ENCODE measurements at places on chromosomes 11 and 22.
A peak's percentile ranks its signal among the peaks of the same experiment; 100 is the strongest.

- DNase-seq, result no peak
Measured at GRCh38 chr22:32354360-32355351, 3.0 kb upstream of the RFPL3 start.

DNA sequence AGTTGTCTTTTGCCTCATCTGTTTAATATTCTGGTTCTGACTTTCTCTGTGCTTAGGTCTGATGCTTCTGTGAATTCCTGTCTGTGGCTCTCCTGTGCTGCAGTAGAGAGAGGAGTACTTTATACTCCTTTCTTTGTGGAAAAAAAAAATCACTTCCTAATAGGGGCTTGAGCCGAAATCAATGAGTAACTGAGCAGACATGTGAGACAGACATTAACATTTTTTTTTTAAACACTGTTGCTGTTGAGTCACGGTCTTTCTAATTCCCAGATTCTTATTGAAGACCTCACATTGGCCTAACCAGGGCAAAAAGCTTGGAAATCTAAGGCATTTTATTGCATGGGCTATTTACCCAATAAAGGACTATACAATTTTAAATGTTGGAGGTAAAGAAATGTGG lies 86.1 kb downstream of the GRM5 start:
- no peak for DNase-seq

DNA sequence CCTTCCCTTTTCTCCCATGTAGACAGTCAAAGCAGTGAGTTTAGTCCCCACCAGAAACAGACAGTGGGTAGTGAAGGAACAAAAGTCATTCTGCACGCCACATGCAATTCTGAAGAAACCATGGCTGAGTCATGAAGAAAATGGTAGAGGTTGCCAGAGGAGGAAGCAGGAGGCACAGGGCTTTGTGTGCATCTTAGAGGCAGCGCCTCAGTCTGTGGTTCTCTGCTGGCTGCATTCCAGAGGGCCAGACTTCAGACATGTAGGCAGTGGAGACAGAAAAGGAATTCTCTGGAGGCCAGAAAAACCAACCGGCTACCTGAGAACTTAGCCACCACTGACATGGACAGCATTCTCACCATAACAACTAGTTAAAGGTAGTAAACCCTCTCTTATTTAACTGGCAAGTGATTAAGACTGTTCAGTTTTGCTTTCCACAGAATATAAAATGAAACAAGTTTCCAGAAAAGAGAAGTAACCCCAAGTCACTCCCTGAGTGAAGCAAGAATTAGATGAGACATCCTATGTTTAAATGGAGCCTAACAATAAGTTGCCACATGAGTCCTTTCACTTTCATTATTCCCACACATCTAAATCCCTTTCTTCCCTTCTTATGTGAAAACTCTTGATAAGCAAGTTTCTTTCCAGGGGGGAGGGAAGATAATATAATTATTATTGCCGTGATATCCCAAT lies 556.1 kb downstream of the SOX6 start:
- DNase-seq, result no peak

- DNase-seq, result no peak
Measured at GRCh38 chr11:1569251-1569780, 2.8 kb downstream of the DUSP8 start.

- DNase-seq, result peak; percentile 77
Measured at GRCh38 chr22:23862103-23862502, 4.4 kb downstream of the SLC2A11 start.

DNA sequence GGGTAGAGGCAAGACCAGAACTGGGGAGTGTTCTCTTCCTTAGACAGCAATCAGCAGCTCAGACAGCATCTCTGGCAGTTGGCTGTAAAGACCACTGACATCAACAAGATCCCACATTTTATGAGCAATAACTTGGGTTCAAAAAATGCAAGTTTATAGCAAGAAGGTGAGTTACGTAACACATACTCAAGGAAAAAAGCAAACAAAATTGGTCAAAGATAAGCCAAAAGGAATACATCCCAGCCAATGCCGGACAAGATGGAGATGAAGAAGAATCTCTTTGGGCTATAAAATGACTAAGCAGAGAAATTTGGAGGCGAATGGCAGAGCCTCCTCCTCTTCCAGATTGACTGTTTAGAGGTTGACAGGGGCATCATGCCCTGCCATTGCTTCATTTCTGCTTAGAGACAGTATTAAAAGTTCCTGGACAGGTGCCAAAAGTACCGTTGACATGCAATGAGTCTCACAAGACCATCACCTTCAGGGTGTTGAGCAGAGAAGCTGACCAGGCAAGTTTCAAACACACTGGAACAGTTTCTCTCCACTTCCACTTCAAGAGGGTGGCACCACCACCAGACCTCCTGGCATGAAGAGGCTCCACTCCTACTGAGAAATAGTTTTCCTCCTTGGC lies 55.9 kb downstream of the ENDOD1 start:
- DNase-seq, result no peak

GRCh38 chr11:105177658-105178057 lies 38.1 kb upstream of the CARD18 start:
- DNase-seq, result no peak

GRCh38 chr11:23772081-23772480 lies 724.8 kb upstream of the LUZP2 start:
- DNase-seq, result no peak

DNA sequence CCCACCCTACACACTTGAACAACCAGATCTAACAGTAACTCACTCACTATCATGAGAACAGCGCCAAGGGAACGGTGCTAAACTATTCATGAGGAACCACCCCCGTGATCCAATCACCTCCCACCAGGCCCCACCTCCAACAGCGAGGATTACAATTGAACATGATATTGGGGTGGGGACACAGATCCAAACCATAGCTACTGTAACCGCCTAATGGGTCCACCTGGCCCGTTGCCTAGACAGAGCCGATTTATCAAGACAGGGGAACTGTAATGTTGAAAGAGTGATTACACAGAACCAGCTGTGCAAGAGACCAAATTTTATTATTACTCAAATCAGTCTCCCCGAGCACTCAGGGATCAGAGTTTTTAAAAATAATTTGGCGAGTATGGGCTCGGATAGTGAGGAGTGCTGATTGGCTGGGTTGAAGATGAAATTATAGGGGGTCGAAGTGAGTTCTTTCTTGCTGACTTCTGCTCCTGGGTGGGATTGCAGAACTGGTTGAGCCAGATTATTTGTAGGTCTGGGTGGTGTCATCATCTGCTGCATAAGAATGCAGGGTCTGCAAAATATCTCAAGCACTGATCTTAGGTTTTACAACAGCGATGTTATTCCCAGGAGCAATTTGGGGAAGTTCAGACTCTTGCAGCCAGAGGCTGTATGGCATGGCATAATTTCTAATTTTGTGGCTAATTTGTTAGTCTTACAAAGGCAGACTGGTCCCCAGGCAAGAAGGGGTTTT lies 17.9 kb upstream of the ZC3H12C start:
- DNase-seq, result no peak

GRCh38 chr11:47056261-47056915 lies 119.8 kb downstream of the CSTPP1 start:
- DNase-seq, result no peak

- no peak for DNase-seq
Measured at GRCh38 chr11:75733431-75734107, 15.9 kb downstream of the MOGAT2 start.

DNA sequence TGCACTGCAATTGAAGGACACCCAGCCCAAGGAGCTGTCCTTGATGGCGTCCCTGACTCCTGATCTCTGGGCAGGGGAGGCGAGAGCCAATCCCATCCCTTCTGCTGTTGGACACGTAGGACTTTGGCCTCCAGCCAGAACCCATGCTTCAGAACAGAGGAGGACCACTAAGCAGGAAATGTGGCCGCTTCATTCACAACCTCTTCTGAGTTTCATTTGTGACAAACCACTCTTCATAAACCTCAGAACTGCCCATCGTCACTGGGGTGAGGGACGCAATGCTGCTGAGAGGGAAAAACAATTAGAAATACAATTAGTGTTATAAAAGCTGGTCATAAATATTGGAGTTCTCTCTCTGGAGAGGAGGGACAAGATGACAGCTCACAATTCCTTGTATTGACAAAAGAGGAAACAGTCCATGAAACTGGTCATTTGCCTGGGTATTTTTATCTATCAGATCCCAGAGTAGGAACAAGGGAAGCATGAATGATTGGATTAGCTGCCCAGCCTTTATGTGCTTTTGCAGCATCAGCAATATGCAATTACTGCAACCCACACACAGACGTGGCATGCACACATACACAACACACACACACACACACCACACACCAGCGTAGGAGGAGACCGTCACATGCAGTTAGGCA lies 216.5 kb upstream of the CADM1 start:
- DNase-seq, result no peak

DNA sequence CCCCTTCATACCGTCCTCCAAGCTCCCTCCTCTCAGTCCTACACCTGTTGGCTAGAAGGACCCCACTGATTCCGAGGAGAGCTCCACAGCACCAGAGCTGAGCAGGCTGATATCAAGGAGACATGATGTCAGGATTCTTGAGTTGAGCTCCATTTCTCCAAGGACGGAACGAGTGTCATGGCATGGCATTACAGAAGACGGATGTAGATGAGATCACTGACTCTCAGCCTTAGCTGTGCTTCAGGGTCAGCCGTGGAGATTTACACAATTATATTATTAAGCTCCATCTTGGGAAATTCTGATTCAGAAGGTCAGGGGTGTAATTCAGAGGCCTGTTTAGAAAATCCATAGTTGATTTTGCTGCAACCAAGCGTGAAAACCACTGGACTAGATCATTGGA lies 428.9 kb upstream of the B3GAT1 start:
- no peak for DNase-seq

DNA sequence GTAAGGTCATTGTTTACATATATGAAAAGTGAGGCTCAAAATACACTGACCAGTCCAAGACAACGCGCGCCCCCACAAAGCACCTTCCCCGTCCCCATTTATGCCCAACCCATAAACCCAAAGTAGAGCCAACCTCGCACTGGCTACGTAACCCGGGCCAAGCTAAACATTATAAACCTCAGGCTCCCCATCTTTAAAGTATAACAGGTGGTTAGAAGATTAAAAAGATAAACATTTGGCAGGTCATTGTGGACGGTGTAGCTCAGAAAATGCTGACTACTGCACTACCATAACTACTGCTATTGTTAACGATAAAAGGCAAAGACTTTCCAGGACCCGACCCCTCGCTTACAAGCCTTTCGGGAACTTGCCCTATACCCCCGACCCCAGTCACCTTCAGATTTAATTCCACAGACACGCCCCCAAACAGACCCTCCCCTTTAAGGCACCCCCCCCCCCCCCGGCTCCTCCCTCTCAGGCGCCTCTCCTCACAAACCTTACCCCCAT lies 470 bp downstream of the NUMA1 start:
- DNase-seq, result peak; percentile 52

GRCh38 chr11:35106595-35106994 lies 32.4 kb upstream of the CD44 start:
- DNase-seq, result no peak

GRCh38 chr11:32148895-32149294 lies 58.0 kb downstream of the RCN1 start:
- no peak for DNase-seq

- no peak for DNase-seq
Measured at GRCh38 chr11:132980670-132981069, 551.6 kb downstream of the OPCML start.

GRCh38 chr11:78417175-78417887 lies at the start of gene GAB2:
Gene GAB2, minus strand, starts transcription at chr11:78417820. Its CDS starts 100 bp downstream, at chr11:78417720.
- DNase-seq, result no peak

- DNase-seq, result peak; percentile 96
Measured at GRCh38 chr11:69044111-69045013, 4.4 kb upstream of the TPCN2 start.

DNA sequence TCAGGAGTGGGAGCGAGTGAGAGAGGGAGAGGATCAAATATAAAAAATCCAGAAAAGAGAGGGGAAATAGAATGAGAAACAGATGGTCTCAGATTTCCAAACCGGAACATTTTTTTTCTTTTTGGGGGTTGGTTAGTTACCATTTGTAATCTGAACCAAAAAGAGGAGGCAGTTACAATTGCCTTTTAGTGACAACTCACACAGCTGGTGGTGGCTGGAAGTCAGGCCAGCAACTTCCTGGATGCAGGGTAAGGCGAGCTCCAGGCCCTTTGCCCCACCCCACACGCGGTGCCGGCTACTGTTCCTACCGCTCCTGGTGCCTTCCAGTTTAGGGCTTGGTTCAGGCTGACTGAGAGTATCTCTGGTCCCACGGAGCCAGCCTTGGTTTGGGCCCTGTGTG lies 21.0 kb upstream of the UBASH3B start:
- DNase-seq, result no peak
